Left ventricle myocardium inferior (tissue), 1 donor: ENCODE measurements at places on chromosomes 3 and 15.

GRCh38 chr3:187292181-187292580 lies 644 bp upstream of the MASP1 start:
- no peak for DNase-seq

GRCh38 chr3:126480206-126480605 lies 4.5 kb upstream of the ZXDC start:
- DNase-seq, result no peak

GRCh38 chr15:38002883-38003477 lies 68.5 kb downstream of the TMCO5A start:
- DNase-seq, result peak; percentile 44

DNA sequence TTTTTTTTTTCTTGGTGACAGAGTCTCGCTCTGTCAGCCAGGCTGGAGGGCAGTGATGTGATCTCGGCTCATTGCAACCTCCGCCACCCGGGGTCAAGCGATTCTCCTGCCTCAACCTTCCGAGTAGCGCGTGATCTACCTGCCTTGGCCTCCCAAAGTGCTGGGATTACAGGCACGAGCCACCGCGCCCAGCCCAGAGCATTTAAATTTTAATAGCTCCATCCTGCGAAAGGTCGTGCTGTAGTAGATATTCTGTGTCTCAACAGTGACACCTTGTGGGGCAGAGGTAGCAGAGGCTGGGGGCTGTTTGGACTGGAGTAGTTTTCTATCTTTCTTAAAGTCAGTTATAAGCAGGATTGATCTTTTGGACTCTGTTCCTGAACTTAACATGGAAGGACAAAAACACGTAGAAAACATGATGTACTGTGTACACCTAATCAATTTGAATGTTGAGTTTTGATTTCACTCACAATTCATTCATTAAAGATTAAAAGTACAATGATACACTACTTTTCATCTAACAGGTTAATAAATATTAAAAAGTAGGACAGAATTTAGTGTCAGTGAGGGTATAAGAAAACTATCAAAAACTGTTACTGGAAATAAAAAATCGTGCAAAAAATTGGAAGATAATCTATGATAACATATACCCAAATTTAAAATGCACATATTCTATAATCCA lies 11.0 kb upstream of the PDCD6IP start:
- DNase-seq, result peak; percentile 26

GRCh38 chr15:64731012-64731804 lies 44.2 kb downstream of the RBPMS2 start:
- DNase-seq, result peak; percentile 83

DNA sequence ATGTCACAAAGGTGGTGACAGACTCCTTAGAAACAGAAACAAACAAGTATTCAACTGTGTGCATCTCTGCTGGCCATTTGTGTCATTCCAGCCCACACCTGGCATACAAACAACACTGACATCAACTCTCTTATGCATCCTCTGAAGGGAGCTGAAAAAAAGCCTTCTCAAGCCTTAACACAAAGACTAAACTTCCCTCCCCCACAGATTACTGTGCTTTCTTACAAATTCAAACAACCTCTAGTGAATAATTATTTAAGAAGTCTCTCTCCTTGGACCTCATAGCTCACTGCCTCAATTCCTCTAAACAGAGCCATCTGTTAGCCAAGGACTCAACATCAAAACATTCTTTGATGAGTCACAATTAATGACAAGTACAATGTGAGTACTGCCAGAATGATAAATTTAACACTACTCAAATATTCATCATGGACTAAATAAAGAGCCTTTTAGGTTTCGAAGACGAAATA lies 132.1 kb downstream of the WDR76 start:
- no peak for DNase-seq

- DNase-seq, result no peak
Observed at GRCh38 chr15:58086491-58086890, 21.0 kb upstream of the ALDH1A2 start.

- no peak for DNase-seq
Observed at GRCh38 chr3:90241481-90241880, 1134.1 kb downstream of the EPHA3 start.

- DNase-seq, result no peak
Observed at GRCh38 chr3:126903521-126903920, 79.4 kb upstream of the PLXNA1 start.

- peak; percentile 78 for DNase-seq
Observed at GRCh38 chr3:53113293-53114010, 16.8 kb downstream of the RFT1 start.

DNA sequence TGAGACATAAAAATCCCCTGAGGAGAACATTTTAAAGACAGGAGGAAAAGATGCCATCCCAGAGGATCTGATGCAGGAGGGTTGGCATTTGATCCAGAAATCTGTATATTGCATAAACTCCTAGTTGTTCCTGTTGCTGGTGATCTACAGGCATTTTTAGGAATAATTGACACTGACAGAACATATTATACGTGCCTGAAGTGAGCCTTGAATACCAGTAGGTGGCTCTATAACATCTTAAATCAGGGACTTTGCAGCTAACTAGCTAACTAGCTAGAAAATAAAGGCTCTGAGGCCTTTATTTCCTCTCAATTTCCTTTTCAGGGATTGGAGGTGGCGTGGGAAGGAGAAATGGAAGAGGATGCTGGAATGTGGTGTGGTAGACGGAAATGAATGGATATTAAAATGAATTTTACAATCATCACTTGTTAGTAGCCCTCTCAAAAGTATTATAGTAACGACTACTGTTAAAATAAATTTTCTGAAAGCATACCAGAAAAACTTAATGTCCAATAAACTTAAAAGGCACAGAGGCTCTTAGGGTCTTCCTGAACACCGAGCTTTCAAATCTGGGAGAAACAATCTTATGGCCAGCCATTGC lies 73.8 kb upstream of the ZBED2 start:
- no peak for DNase-seq

DNA sequence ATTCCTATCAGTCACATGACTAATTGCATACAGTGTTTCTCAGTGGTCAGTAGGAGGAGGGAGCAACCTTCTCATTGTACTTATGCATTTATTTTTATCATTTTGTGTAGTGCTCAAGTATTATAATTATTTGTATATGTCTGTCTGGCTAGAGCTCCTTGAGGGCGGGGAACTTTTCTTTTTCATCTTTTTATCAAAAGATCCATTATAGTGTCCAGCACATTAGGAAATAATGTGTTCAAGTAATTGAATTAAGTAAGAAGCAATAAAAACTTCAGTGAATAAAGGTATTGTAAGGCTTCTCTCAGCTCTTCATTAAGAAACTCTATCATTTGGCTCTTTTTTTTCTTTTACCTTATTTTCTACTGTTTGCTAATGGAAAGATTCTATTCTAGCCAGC lies 18.8 kb downstream of the FGF7 start:
- DNase-seq, result no peak

GRCh38 chr15:80216141-80216540 lies 35.9 kb downstream of the CTXND1 start:
- no peak for DNase-seq

DNA sequence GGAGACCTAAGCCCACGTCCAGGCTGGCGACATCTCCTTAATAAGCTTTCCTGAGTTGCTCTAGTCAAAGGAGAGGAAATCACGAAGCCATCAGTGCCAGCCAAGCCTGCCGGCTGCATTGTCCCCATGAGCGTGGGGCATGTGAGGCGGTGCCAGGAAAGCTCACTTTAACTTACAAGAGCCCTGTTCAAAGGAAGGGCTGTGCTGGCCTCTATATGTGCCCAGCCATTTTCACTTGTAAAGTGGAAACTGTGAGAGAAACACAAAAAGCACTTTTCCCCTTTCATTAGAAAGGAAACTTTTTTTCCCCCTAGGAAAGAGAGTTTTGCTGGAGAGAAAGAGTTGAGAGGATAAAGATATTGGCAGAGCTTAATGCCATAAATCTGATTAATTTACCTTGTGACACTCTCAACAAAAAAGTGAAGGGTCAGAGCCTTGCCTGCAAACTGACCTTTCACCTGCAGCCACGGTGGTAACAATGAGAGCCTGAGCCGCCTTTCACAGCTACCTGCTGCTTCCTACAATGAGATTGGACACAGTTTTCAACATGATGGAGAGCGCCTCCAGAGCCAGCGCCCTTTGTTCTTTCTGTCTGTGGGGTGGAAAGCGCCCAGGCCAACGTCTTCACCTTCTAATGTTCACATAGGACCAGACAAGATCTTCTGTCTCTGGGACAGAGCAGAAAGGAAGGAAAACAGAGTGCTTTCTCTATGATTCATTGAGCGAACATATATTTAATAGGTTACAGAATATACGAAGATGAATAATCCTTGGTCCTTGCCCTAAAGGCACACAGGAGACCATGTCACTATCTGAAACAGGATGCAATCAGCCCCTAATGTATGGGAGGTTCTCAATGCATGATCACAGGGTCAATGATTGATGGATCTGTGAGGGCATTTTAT lies 233.1 kb upstream of the HES1 start:
- DNase-seq, result no peak

DNA sequence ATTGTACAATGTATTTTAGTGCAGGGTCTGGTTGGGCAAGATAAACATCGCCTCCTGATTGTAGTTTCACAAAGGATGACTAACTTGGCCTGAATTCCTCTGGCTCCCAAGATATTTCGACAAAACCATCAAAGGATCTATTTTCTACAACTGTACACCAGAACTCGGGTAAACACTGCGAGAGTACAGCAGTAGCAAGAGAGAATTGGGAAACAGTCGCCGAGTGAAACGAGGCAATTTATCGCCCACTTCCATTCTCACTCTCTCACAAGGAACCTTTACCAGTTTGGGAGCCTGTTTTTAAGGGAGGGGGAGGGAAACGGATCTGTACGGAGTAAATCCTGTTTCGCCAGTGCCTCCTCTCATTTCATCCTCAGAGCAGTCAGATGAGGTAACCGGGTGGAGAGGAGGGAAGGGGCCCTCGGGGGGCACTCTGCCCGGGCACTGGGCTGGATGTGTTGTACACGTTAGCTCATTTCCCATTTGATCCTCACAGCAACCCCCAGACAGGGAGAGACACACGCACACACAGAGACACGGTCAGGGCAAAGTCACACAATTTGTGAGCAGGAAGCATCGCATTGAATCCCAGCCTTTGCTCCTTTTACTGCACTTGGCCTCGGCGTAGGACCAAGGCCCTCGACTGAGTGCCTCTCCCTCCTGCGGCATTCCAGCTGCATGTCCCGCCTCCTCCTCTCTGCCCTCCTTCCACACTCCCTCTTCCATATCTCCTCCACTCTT lies 120.1 kb downstream of the LIPC start:
- DNase-seq, result no peak

DNA sequence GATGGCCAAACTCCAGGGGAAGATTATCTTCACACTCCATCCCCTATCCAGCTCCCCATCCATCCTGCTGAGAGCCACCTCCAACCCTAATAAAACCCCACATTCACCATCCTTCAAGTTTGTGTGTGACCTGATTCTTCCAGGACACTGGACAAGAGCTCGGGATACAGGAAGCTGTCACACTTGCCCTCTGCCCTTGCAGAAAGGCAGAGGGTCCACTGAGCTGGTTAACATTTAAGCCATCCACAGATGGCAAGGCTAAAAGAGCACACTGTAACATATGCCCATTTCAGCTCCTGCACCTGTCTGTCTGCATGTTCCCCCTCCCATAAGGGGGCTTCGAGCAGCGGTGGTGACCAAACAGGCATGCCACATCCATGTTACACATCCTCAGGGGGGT lies 29.8 kb downstream of the SETMAR start:
- DNase-seq, result no peak

GRCh38 chr3:30913176-30913575 lies 18.7 kb upstream of the GADL1 start:
- DNase-seq, result no peak

GRCh38 chr15:48978638-48979037 lies 14.9 kb upstream of the SHC4 start:
- no peak for DNase-seq

DNA sequence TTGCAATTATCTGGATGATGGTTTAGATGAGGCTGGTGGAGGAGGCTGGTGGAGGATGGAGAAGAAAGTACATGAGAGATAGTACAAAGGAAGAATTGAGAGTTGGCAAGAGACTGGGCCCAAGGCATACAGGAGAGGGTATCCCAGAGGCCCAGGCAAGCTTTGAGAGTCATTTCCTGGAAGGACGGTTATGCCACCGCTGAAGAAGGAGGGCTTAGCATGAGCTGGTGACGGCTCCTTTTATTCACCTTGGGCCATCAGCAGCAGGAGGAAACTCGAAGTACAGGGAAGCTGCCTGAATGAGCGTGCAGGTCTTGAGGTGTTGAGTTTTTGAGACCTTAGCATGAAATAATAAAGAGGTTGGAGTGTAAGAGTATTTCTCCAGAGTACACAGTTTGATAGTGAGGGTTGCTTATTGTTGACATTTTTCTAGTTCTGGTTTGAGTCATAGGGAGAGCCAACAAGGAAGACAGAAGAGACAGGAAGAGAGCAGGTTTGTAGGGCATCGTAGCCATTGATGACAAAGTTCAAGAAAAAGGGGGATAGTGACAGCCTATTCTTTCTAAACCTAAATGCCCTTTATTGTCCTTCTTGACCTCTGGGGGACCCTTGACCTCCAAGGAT lies 13.8 kb downstream of the THSD4 start:
- DNase-seq, result no peak

DNA sequence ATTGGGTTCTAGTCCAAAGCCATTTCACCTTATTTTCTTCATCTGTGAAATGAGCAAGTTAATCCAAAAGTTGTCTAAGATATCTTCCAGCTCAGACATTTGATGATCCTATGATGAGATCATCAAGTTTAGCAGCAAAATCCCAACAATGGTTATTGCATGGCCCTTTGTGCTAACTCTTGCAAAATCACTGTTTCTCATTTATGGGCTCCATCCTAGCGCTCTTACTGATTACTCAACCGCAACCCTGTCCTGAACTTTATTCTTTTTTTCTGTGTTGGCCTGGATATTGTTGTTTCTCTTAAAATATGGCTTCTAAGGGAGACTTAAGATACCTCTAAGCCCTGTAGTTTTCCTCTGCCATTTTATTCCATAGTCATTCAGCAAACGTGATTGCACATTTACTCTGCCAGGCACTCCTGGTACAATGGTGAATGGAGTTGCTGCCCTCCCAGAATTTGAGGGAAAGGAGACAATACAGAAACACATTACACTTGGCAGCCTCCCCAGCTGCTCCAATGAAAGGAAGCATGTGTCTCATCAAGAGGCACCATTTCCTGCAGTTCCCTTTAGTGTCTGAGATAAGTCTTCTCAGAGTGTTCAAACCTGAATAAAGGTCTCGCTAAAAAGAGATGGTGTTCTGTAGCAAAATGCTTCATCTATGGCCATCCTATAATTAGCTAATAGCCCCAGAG lies 4.4 kb downstream of the GXYLT2 start:
- DNase-seq, result no peak

GRCh38 chr15:51706291-51706690 lies 25.0 kb downstream of the SCG3 start:
- no peak for DNase-seq

DNA sequence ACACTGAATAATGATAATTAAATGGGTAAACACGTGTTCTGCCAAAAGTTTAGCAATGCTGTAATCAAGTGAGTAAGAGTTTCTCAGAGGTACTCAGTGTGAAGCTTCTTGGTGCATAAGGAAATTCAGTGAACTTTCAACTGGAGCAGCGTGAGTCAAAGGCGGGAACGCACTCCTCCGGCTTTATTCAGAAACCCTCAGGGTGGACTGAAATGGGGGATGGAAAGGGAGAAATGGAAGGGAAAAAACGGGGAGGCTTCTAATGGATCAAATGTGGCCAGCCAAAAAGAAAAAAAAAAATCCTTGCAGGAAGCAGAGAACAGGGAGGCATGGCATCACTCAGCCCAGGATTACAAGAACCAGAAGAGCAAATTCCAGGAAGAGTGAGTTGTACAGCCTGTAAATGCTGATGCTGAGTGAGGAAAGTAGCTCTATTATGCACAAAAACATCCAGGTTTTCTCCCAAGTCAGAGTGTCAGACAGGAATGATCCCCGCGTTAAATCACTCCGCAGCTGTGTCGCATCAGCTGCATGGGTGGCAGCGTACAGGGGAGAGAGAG lies 85.3 kb downstream of the ASB7 start:
- no peak for DNase-seq
